NCI-H2171 treated with DMSO at 0.1 percent for 48 hours (cell line): ENCODE measurements at places on chromosomes 11 and 22.
A peak's percentile ranks its signal among the peaks of the same experiment; 100 is the strongest.

DNA sequence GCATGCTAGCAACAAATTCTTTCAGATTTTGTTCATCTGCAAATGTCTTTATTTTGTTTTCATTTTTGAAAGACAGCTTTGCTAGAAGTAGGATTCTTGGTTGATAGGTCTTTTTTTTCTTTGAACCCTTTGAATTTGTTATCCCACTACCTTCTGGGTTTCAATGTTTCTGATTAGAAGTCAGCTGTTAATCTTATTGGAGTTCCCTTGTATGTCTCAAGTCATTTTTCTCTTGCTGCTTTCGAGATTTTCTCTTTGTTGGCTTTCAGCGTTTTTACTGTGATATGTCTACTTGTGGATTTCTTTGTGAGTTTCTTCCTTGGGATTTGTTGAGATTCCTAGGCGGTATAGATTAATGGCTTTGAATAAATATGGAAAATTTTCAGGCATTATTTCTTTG is 27.2 kb upstream of the MS4A8 start:
- no peak for DNase-seq

- no peak for DNase-seq
Measured at GRCh38 chr11:39205236-39205995, 2254.0 kb downstream of the LRRC4C start.

DNA sequence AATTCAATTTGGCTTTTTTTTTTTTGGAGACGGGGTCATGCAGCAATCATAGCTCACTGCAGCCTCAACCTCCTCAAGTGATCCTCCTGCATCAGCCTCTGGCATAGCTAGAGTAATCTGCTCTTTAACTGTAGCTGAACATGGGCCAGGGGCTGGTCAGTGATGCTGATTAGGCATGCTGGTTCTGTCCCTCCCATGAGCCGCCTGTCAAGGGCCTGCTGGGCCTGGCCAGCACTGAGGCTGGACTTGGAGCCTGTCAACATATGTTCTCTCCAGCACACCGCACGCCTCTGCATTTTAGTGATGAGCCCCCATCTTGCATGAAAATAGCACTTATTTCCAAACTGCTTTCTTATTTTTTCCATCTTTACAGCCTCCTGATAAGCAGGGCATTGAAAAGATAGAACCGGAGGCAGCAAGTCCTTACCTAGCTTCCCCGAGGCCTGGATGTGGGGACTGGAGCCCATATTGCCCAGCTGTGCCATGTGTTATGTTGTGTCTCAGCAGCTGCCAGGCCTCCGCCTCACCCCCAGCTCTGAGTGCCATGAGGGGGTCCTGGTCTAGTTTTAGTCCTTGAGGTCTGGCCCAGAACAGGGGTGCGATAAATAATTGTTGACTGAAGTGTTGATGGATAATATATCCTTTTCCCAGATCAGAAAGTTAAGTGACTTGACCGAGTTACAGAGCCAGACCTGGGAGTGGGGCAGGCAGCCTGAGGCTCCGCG is 80.0 kb downstream of the CTTN start:
- no peak for DNase-seq

- DNase-seq, result no peak
Measured at GRCh38 chr11:68840661-68841653, 759 bp downstream of the CPT1A start.

DNA sequence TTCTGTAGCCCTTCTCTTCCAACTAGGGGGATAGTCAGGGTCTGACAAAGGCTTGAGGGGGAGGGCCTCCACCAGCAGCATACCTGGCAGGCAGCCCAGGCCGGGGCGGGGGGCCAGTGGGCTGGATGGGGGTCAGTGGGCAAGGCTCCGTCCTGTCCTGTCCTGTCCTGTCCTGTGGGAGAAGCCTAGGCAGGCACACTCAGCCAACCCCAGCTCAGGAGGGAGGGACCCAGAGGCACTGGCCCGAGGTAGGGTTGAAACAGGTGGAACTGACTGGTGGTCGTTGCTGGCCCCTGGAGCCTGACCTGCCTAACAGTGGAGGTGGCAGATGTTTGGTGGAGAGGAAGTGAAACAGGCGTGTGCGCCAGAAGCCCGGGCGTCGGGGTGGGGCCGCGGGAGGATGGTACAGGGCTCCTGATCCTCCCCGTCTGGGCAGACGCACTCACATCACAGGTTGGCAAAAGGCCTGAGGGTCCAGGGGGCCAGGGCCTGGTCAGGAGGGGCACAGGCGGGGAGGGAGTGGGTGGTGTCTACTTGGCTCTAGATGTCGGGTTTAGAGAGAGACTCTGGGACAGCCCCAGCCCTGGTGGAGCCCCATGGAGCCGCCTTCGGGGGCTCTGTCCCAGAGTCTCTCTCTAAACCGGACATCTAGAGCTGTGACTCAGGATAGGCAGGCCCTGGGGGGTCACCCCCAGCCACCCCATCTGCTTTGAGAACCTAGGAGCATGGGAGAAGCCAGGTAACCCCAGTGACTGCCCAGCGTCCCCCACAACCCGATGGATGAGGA is 32.5 kb upstream of the GRAMD4 start:
- peak; percentile 11 for DNase-seq

GRCh38 chr11:21948876-21949275 is 244.0 kb upstream of the ANO5 start:
- DNase-seq, result no peak

- DNase-seq, result no peak
Measured at GRCh38 chr11:97964332-97965004, 1056.3 kb upstream of the CNTN5 start.

GRCh38 chr11:291281-292210 is 2.6 kb downstream of the PGGHG start:
- no peak for DNase-seq

- no peak for DNase-seq
Measured at GRCh38 chr11:34926831-34927132, 10.4 kb downstream of the PDHX start.

- no peak for DNase-seq
Measured at GRCh38 chr22:23457380-23457985, 122.6 kb downstream of the IGLL1 start.
